ENCODE measurements at places on chromosomes 6 and 20. TPM values are rescaled to one million over a fixed set of nuclear protein-coding genes. Genes with fewer than 3 reads are reported as not detected.

DNA sequence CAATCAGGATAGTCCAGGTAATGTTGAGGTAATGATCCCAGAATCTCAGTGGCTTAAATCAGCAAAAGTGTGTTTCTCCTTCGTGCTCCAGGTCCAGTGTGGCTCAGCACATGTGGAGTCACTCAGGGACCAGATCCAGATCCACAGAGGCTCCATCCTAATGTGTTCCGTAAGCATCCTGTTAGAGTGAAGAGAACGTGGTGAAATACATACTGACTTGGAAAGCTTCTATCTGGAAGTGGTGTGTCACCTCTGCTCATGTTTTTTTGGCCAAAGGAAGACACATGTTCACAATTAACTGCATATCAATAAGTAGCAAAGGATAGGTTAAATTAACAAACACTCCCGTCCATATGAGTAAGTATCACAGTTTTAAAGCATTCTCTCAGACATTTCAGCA, 26.8 kb upstream of the PREP start:
- no peak for DNase-seq

DNA sequence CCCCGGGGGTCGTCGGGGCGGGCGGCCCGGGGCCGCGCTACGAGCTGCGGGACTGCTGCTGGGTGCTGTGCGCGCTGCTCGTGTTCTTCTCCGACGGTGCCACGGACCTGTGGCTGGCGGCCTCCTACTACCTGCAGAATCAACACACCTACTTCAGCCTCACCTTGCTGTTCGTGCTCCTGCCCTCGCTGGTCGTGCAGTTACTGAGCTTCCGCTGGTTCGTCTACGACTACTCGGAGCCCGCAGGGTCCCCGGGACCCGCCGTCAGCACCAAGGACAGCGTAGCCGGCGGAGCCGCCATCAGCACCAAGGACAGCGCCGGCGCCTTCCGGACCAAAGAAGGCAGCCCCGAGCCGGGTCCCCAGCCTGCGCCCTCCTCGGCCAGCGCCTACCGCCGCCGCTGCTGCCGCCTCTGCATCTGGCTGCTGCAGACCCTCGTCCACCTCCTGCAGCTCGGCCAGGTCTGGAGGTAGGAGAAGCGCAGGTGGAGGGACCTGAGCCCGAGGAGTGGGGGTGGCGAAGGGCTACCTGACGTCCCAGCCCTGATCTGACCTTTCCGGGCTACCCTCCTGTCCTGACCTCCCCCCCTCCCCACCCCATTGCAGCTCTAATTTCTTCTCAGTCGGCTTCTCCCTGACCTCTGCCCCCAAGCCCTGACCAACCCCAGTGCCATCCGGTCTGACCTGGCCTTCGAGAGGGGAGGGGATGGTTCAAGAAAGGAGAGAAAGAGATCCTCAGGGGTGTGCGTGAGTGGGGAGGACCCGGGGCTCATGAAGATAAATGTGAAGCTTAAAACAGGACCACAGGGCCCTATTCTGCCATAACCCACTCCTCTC, 558 bp downstream of the XKR7 start:
- no peak for DNase-seq

DNA sequence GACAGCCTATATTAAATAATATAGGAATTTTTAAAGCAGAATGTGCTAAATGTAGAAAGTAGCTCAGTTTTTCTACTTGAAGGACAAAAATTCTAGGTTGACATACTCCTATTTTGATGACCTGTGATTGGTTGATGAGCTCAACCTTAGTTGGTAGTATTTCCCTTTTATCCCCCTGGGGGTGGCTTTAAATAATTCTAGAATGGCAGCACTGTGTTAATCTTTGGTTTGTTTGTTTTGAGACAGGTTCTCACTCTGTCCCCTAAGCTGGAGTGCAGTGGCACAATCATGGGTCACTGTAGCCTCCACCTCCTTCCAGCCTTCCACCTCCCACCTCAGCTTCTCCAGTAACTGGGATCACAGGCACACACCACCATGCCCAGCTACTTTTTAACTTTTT, 29.2 kb downstream of the FARS2 start:
- DNase-seq: no peak

DNA sequence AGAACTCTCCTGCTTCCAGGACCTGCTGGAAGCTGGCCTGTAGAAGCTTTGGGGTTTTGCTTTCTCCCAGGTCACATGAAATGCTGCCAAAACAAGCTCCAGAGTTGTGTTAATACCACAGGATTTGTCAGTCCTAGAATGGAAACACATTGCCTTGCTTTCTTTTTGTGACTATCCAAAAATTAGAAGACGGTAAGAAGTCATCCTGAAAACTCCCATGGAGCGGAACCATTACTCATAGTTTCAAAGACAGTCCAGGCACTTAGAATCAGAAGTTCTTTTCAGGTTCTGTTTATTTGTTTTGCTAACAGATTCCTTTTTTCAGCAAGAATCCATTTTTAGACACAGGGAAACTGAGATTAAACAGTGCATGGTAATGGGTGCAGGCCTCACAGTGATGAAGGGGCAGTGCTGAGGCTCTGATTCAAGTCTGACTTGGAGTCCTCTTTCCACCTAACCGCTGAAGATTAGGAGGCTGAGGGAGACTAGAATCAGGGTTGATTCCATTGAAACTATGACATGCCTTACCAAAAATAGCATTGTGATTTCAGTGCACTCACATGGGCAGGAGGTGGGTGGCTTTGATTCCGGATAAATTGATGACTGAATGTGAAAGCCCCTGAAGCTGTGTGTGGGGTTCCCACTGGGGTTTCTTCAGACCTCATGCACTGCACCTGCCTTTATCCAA, 72.2 kb upstream of the NAA20 start:
- DNase-seq: no peak

- DNase-seq: no peak
Observed at GRCh38 chr20:20743511-20744169, 31.2 kb upstream of the RALGAPA2 start.

GRCh38 chr6:159953091-159953601, 15.7 kb upstream of the IGF2R start:
- no peak for DNase-seq

DNA sequence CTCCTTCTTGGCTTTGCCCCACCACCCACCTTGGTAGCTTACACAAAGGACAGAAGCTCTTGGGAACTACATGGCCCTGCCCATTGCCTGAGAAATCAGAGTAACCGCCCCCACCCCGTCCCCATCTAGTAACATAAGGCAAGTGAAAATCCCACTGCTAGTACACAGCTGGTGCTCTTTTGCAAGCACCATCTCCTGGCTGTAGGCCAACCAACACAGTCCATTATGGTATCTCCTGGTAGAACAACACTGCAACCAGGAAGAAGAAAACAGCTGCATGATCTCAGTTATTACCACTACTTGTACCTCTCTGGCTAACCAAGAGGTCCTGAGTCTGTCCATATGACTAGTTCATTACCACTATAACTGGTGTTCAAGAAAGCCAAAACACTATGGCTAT, 841.1 kb upstream of the MANEA start:
- no peak for DNase-seq

DNA sequence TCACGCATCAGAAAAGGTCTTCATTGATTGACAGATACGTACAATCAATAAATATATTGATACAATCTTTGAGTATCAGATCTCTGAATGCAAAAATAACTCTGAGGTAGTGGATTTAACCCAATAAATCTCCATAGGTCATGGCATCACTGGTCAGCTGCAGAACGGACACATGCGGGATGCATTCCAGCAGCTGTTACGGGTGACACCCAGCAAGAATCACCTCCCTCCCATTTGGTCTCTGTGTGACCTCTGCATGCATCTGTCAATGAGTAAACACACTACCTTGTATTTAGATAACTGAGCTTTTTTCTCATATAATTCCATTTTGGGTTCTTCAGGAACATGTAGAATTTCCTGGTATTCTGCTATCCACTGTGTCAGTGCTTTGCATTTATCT, 285.4 kb downstream of the SYNE1 start:
- DNase-seq: no peak

VSX1 gene
- polyA plus RNA-seq: not detected

CAGE1 gene
- polyA plus RNA-seq: 0.04 TPM

TMEM181 gene
- polyA plus RNA-seq: 25.0 TPM

RHAG gene
- not detected for polyA plus RNA-seq

DST gene
- 163 TPM for polyA plus RNA-seq

ULBP1 gene
- 2.2 TPM for polyA plus RNA-seq
